ENCODE measurements at places on chromosomes 13 and 19. TPM values are rescaled to one million over a fixed set of nuclear protein-coding genes. Genes with fewer than 3 reads are reported as not detected.

Gene RB1
- total RNA-seq = 32.8 TPM

Gene RXFP2
- not detected for total RNA-seq

Gene KISS1R
- 14.3 TPM for total RNA-seq

Gene GRIN3B
- total RNA-seq = not detected

Gene ANGPTL4
- total RNA-seq = 7.9 TPM

Gene ZNF837
- total RNA-seq = 2.0 TPM

Gene ZNF587B
- total RNA-seq = 18.2 TPM

Gene NRTN
- 0.21 TPM for total RNA-seq

Gene NOVA2
- 0.02 TPM for total RNA-seq

Gene OR10H1
- total RNA-seq = not detected

Gene ZNF471
- total RNA-seq = 1.5 TPM

Gene PNMA8A
- not detected for total RNA-seq

Gene ZNF723
- not detected for total RNA-seq

Gene NKG7
- 92.1 TPM for total RNA-seq

Gene MEIS3
- not detected for total RNA-seq

Gene ADPRHL1
- 0.49 TPM for total RNA-seq

Gene EMC10
- total RNA-seq = 33.4 TPM

Gene FLT3
- 0.09 TPM for total RNA-seq

Gene ZNF417
- 12.7 TPM for total RNA-seq

Gene RCBTB1
- 14.9 TPM for total RNA-seq

Gene TSSK6
- 3.8 TPM for total RNA-seq

Gene RGS9BP
- 0.05 TPM for total RNA-seq

Gene MISP3
- total RNA-seq = 1.1 TPM

Gene DENND1C
- 56.3 TPM for total RNA-seq

Gene FGF22
- not detected for total RNA-seq

Gene ZNF428
- 9.0 TPM for total RNA-seq

Gene AP2S1
- total RNA-seq = 104 TPM

Gene DYRK1B
- total RNA-seq = 6.9 TPM

Gene RAB20
- 9.0 TPM for total RNA-seq

Gene CEACAM8
- not detected for total RNA-seq

Gene AP1M2
- not detected for total RNA-seq

Gene C13orf46
- total RNA-seq = 1.6 TPM

Gene SLC44A2
- total RNA-seq = 105 TPM

Gene ZNF285
- 1.4 TPM for total RNA-seq

Gene IRGC
- total RNA-seq = not detected

Gene PRR20C
- total RNA-seq = not detected

Gene ZNF443
- 4.0 TPM for total RNA-seq

Gene ZNF296
- total RNA-seq = 3.1 TPM

Gene TUBB4A
- total RNA-seq = 4.8 TPM

Gene B9D2
- 4.0 TPM for total RNA-seq

Gene RNF126
- total RNA-seq = 83.0 TPM

Gene UPF3A
- 41.1 TPM for total RNA-seq

Gene PRKCG
- total RNA-seq = not detected

Gene F10
- total RNA-seq = not detected

Gene OR7A5
- not detected for total RNA-seq
